ENCODE measurements at places on chromosomes 2 and 18.

DNA sequence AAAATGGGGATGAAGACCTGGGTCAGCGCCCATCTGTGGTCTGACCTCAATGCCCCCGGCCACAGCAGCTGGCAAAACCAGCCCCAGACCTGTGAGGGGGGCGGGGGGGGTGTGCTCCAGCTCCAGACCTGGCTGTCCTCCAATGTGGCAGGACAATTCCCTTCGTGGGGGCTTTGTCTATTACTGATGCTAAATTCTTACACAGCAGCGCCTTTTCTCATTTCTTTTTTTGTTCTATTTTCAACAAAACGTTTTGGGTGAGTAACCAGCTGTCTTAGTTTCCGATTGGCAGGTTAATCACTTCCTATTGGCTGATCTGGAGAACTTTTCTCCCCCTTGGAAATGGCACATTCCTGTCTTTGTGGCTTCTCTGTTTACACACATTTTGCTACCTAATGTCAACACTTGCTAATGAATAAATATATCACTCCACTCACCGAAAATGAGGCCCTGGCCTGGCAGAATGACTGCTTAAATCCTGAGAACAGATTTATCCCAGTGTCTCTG, 4.4 kb downstream of the SMAD7 start:
- no peak for DNase-seq

- DNase-seq, result no peak
These were observed 57.5 kb downstream of the UBE2E3 start for GRCh38 chr2:181037922-181038321.

GRCh38 chr2:15884790-15885189, 55.6 kb upstream of the MYCN start:
- no peak for DNase-seq

DNA sequence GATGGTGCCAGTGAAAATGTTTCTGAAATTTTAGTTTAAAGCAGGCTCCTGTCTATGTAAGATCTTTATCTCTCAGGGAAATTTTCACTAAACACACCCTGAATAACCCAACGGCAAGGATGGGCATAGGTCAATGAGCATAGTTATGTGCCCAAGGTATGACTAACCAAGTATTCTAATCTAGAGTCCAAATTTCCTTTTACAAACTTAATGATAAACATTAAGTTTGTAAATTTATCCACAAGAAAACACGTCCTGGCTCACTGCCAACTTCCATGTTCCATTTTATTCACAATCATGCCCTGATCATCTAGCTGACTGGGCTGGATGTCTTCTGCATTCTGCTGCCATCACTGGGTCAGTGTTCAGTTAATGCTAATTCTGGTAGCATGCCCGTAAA, 151.2 kb downstream of the SRBD1 start:
- DNase-seq, result no peak

DNA sequence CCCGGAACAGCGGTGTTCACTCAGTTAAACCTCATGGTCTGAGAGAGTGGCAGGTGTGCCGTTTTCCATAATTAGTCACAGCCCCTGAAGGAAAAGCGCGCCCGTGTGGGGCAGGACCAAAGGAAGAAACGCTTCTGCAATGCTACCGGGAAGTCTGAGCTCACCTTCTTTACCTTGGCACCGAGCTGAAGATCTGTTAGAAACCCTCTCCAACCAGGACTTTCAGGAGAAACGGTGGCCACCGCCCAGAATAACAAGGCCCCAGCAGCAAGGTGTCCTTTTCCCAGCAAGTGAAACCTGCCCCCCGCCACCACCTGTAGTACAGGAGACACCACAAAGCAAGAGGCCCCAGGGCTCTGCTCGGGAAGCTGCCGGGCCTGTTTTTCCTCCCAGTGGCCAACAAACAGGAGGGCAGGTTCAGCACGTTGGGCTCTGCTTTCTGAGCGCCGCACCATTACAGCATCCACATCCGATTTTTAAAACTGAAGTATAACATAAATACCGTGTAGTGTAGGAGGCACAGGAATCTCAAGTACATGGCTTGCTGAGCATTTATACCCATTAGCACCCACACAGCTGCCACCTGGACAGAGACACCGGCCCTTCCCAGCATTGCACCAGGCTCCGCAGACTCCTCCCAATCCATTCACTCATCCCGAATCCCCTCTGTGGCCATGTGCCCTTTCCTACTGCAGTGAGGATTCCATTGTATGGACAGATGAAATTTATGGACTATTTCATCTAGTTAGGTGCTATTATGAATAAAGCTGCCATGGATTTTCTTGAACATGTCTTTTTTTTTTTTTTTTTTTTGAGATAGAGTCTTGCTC, 121.8 kb upstream of the RIOK3 start:
- no peak for DNase-seq

- DNase-seq, result peak; percentile 9
These were observed 178.2 kb downstream of the INHBB start for GRCh38 chr2:120524174-120524573.

DNA sequence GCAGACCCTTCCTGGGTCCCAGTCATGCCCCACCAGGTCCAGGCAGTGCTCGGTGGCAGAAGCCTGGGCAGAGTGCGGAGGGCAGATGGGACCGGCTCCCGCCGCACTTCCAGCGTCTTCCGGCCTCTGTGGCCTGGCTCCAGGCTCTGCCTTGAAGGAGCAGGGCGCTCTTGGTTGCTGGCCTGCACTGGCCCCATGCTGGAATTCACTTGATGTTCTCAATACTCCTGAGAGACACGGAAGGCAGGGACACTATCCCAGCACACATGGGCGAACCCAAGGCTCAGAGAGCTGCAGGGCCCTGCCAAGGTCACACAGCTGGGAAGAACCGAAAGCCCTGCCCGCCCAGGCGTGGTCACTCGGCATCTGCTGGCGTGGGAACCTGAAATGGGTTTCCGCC, 87.6 kb upstream of the ODC1 start:
- DNase-seq, result no peak

DNA sequence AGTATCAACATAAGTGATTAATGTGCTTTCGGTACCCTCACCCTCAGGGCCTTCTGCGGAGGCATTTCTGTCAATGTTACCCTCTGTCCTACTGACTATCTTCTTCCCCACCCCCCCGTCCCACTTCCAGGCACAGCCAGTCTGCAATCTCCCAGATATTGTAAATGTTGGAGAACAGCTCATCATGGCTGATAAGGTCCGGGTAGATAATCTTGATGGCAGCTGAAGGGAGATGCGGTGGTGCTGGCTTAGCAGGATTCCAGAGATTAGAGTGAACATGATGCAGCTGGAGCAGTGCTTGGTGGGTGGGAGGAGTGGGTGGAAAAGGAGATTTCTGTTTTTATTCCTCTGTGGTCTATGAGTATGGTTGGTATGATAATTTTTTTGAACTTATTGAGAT, 15.5 kb downstream of the GTF2A1L start:
- DNase-seq, result no peak

DNA sequence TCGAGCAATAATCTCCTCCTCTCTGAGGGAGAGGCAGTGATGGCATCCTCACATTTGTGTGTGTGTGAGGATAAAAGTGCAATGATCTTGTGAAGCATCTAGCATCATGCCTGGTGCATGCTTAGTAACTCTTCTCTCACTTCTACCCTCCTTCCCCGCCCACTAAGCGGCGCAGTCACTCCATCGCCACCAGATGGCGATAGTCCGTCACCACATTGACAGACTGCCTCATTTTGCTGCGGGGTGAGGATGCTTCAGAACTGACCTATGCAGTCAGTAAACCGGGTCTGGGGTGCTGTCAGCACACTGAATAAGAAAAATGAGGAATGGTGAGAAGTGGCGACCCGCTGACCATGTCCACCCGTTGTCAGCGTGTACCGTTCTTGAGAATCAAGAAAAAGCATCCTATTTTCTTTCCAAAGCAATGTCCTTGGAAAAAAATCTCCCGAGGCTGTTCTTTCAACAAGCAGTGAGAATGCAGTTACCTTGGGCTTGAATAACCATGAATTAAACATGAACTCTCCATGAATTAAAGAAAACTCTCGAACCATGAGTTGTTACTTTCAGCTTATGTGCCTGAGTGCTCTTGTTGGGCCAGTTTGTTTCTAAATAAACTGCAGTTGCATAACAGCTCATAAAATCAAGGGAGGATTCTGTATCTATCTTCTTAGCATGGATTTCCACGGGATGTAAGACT, 37.3 kb upstream of the TMEM177 start:
- peak; percentile 78 for DNase-seq

DNA sequence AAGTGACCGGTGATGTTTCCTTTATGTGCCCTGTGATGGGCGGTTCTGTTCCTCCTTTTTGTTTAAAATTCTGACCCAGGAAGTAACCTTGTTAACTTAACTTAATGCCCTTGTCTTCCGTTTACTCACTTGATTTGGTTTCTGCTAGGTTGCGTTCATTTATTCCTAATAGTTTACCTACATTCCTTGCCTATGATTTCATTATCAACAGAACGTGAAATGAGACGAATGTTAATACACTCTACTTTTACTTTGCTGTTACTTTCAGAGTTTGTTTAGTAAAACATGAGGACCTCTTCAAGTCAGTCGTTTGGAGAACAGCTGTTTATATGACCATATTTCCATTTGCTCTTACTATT, 638 bp downstream of the CEP192 start:
- no peak for DNase-seq

GRCh38 chr2:65876114-65876513, 443.7 kb upstream of the SPRED2 start:
- no peak for DNase-seq

- DNase-seq, result no peak
These were observed 27.6 kb downstream of the RNU4ATAC start for GRCh38 chr2:121558329-121558728.

DNA sequence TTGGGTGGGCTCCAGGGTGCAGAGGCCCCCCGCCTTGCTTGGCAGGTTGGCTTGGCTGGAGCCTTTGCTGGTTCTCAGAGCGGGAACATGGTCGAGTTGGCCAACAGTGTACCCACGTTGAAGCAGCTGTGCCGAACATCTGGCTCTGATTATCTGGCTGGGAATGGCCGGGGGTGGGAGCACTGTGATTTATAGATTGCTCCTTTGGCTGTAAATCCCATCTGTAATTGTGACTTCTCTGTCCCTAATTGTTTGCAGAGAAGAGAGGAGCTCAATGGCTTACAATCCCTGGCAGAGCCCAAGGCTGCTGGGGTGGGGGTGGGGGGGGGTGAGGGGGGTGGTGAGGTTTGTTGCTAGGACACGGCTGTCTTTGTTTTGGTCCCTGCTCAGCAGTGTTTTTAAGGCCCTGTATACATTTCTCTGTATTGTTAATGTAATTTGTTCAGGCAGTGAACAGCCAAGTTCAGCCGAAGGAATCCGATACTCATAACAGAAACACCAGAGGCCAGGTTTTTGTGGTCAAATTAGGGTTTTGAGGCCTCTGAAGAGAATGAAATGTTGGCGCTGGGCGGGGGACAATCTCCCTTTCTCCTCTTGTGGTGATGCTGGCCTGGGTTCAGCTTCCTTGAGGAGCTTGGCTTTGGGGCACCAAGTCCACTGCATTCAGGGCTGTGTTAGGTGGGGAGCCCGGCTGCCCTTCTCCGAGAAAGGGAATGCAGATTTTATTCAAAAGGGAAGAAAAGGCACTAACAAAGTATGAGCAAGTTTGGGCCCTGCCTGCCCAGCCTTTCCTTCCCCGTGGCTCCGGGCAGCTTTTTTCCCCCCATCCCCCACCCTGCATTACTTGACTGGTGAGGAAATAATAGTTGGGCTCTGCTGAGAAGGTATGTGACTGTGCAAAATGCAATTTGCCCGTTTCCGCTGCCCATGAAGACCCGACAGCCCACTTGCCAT, 82.5 kb downstream of the TCF7L1 start:
- DNase-seq, result no peak

GRCh38 chr2:1758774-1759610, 14.7 kb upstream of the PXDN start:
- DNase-seq, result no peak

DNA sequence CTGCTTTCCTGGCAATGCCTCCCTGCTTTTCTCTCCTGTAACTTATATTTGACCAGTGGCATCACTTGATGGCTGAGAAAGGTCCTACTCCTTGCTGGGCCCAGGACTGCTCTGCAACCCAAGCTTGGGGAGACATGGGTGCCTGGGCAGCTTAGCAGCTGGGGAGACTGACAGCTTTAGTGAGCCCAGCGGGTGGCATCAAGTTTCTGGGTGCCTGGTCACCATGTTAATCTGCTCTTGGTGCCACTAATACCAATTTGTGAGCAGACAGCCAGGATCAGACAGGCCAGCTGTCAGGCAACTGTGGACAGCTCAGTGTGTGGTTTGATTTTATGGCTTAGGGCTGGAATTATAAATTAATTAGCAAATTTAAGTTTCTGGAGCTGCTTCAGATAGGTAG, 144.8 kb upstream of the GLI2 start:
- DNase-seq, result no peak

DNA sequence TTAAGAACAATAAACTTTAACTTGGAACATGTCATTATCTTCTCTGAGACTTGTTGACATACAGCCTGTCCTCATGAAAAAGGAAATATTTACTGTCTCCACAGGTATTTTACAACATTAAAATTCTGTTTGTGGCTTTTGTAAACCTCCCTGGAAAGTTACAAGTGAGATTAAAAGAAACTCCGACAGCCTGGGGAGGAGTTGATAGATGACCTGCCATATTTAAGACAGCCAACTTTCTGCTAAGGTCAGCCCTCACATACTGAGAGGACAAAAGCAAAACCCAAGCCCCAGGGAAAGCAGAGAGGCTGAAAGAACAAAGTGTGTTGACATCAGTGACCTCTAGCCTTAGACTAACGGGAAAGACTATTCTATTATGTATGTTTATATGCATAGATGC, 350.2 kb downstream of the RIT2 start:
- DNase-seq, result no peak

DNA sequence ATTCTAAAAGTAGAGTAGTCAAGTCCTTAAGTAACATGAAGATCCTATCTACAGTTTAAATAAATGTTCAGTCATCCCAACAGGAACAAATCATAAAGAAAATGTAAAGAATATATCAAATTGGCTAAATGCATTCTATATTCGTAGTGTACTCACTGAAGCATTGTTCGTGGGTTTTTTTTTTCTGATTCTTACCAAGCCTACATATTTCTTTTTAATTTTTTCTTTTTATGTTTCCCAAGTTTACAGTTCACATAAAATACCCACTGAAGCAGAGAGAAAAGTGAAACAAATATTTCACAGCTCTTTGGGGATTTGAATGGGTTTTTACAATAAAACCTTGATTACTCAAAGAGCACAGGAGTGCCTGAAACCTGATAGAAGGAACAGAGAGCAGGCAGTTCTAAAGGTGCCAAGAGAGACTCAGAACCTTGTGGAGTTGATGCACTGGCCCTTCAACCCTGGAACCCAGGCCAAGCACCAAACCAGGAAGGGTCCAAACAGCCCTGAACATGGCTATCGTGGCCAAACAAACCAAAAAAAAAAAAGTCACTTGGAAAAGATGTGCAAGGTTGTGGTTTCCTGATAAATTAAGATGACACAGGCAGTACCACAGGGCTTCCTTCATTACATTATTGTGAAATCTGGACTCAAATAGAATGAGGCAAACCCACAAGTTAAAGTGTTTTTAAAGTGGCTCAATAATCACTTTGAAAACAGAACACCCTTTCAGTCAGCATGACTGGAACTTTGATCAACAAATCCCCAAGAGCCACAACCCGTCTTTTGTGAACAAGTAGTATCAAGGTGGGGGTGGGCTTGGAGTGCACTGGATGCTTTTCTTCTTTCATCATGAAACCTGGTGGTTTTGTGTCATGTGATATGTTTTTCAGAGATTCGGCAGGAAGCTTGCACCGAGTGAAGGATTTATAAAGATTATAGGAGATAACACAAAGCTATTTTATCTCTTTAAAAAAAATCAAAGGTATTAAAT, 245.0 kb upstream of the FN1 start:
- no peak for DNase-seq

- no peak for DNase-seq
These were observed 1.2 kb downstream of the ONECUT2 start for GRCh38 chr18:57436191-57436964.
